ENCODE measurements at places on chromosomes 2 and 18. TPM values are rescaled to one million over a fixed set of nuclear protein-coding genes. Genes with fewer than 3 reads are reported as not detected.

- H3K27me3 ChIP-seq = peaks cover 4% of the 10 kb centered on the region
- H3K4me1 ChIP-seq = peaks cover 8% of the 10 kb centered on the region
- no peak overlapping the region for H3K4me3 ChIP-seq
- no peak for DNase-seq
- no peaks in the 10 kb centered on the region for H3K36me3 ChIP-seq
- H3K27ac ChIP-seq = no peak overlapping the region
Observed at GRCh38 chr2:28650266-28650584, 101.4 kb upstream of the PPP1CB start.

GRCh38 chr2:27932396-27932795 is 41.9 kb downstream of the BABAM2 start:
- peaks cover 39% of the 10 kb centered on the region for H3K36me3 ChIP-seq
- no peaks in the 10 kb centered on the region for H3K27me3 ChIP-seq
- H3K4me3 ChIP-seq = no peak overlapping the region
- no peak for DNase-seq

GRCh38 chr2:131754929-131755720 is 227.4 kb downstream of the CCDC74A start:
- no peak overlapping the region for H3K4me3 ChIP-seq
- no peak overlapping the region for H3K27ac ChIP-seq
- no peaks in the 10 kb centered on the region for H3K36me3 ChIP-seq
- no peaks in the 10 kb centered on the region for H3K4me1 ChIP-seq

The UGT1A10 gene
- total RNA-seq = not detected

GRCh38 chr18:79422022-79422782 is 26.5 kb downstream of the NFATC1 start:
- no peak overlapping the region for H3K4me3 ChIP-seq
- H3K27me3 ChIP-seq = no peaks in the 10 kb centered on the region
- peaks cover 9% of the 10 kb centered on the region for H3K4me1 ChIP-seq
- no peak for DNase-seq
- no peak overlapping the region for H3K27ac ChIP-seq

- peaks cover 1% of the 10 kb centered on the region for H3K4me1 ChIP-seq
- no peaks in the 10 kb centered on the region for H3K36me3 ChIP-seq
- no peak overlapping the region for H3K4me3 ChIP-seq
- peaks cover 5% of the 10 kb centered on the region for H3K27me3 ChIP-seq
- DNase-seq = no peak
Observed at GRCh38 chr18:55419947-55420664, 167.9 kb downstream of the TCF4 start.

DNA sequence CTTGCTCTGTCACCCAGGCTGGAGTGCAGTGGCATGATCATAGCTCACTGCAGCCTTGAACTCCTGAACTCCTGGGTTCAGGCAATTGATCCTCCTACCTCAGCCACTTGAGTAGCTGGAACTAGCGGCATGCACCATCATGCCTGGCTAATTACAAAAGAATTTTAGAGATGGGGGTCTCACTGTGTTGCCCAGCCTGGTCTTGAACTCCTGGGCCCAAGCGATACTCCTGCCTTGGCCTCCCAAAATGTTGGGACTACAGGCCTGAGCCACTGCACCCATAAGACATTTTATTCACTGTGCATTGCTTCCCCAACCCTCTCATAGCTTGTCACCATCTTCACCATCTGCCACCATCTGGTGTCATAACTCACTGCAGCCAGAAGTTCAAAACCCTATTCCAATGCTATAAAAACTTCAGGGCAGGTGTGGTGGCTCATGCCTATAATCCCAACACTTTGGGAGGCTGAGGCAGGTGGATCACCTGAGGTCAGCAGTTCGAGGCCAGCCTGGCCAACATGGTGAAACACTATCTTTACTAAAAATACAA is 78.7 kb downstream of the NCAPH start:
- no peak overlapping the region for H3K4me3 ChIP-seq
- no peak for DNase-seq
- peaks cover 3% of the 10 kb centered on the region for H3K36me3 ChIP-seq

The VIT gene
- total RNA-seq = not detected

The EDAR gene
- total RNA-seq = 0.14 TPM

- H3K4me3 ChIP-seq = no peak overlapping the region
- H3K27me3 ChIP-seq = peaks cover 8% of the 10 kb centered on the region
- peak; percentile 23 for DNase-seq
- H3K27ac ChIP-seq = no peak overlapping the region
- peaks cover 14% of the 10 kb centered on the region for H3K36me3 ChIP-seq
- peaks cover 10% of the 10 kb centered on the region for H3K4me1 ChIP-seq
Observed at GRCh38 chr18:48902023-48902855, 48.5 kb downstream of the SMAD7 start.

DNA sequence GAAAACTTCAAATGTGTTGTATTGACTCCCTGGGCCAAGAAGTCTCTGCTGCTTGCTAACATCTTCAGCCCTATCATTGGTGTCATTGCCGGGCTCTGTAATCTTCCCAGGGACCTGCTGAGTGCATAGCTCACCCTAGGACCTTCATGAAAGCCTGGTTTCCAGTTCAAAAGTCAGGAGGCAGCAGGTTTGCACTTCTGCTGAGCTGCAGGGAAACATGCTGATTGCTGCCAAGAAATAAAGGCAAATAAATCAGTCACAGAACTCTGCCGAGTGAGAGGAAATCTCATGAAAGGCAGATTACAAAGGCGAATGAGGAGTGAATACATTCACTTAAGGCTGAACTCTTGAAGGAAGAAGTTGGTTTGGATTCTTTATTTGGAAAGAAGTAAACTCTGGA is 1947.6 kb upstream of the CELF4 start:
- no peak overlapping the region for H3K4me3 ChIP-seq
- DNase-seq = no peak
- no peaks in the 10 kb centered on the region for H3K36me3 ChIP-seq
- H3K4me1 ChIP-seq = no peaks in the 10 kb centered on the region

DNA sequence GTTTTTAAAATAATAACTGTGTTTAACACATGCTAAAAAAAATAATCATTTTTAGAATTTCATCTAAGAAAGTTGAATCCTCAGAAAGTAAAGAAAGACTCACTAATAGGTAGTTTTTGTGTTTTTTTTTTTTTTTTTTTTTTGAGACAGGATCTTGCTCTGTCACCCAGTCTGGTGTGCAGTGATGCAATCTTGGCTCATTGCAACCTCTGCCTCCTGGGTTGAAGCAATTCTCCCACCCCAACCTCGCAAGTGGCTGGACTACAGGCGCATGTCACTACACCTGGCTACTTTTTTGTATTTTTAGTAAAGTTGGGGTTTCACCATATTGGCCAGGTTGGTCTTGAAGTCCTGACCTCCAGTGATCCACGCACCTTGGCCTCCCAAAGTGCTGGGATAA is 7.1 kb downstream of the CKAP2L start:
- no peak overlapping the region for H3K27ac ChIP-seq
- H3K4me1 ChIP-seq = peaks cover 34% of the 10 kb centered on the region
- H3K27me3 ChIP-seq = no peaks in the 10 kb centered on the region

- no peak for DNase-seq
- peaks cover 3% of the 10 kb centered on the region for H3K36me3 ChIP-seq
- no peak overlapping the region for H3K27ac ChIP-seq
- H3K4me3 ChIP-seq = no peak overlapping the region
Observed at GRCh38 chr2:62013641-62014040, 108.2 kb downstream of the COMMD1 start.

- no peaks in the 10 kb centered on the region for H3K36me3 ChIP-seq
- DNase-seq = no peak
- no peak overlapping the region for H3K27ac ChIP-seq
- peaks cover 11% of the 10 kb centered on the region for H3K27me3 ChIP-seq
Observed at GRCh38 chr2:215528555-215528954, 92.7 kb upstream of the FN1 start.

The ZNF516 gene
- 8.0 TPM for total RNA-seq

The TUBB8B gene
- not detected for total RNA-seq

DNA sequence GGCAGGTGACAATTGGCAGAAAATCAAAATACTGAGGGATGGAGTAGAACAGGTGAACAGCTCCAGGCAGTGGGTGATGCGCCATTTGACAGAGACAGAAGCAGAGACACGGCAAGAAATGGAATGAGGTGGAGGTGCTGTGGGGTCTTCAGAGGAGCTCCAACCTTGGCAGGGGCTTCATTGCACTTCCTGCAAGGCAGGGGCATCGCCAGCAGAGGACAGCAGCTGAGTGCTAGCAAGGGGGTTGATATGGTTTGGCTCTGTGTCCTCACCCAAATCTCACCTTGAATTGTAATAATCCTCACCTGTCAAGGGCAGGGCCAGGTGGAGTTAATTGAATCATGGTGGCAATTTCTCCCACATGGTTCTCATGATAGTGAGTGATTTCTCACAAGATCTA is 42.8 kb downstream of the CCDC68 start:
- DNase-seq = no peak
- H3K4me1 ChIP-seq = no peaks in the 10 kb centered on the region
- no peaks in the 10 kb centered on the region for H3K36me3 ChIP-seq
- H3K27me3 ChIP-seq = no peaks in the 10 kb centered on the region
- H3K27ac ChIP-seq = no peak overlapping the region

DNA sequence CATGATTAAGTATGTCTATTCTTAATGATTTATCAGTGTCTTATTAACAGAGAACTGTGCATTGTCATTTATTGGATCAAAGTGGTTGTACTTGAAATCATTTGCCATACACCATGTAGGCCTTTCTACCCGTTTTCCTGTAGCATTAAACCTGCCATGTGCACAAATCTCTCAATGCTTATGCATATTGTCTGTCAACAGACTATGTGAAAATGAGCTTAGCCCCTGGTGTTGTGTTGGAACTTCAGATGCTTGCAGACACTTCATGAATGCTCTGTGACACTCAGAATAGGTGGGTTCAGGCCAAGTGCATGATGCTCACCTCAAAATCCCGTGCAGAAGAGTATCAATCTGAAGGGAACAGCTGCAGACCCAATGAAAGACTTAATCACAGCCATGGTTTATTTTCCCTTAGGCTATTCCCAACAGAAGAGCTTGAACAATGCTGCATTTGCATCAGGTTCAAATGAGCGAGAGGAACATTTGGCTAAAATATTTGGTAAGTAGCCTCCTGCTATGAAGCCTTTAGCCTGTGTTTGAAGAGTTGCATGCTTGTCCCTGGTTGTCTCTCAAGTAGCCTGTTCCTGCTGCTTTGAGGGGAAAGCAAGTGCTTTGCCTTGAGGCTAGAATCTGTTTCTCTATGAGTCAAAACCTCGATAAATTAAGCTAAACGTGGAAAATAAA is 6.1 kb downstream of the C2orf92 start:
- no peak for DNase-seq
- peaks cover 7% of the 10 kb centered on the region for H3K27me3 ChIP-seq

GRCh38 chr2:72896446-72896845 is 9.2 kb downstream of the SPR start:
- H3K4me3 ChIP-seq = no peak overlapping the region
- no peak for DNase-seq
- peaks cover 3% of the 10 kb centered on the region for H3K4me1 ChIP-seq
- no peak overlapping the region for H3K27ac ChIP-seq
- H3K27me3 ChIP-seq = peaks cover 49% of the 10 kb centered on the region

GRCh38 chr18:45237343-45238098 is 377.8 kb upstream of the SLC14A2 start:
- no peaks in the 10 kb centered on the region for H3K4me1 ChIP-seq
- no peaks in the 10 kb centered on the region for H3K27me3 ChIP-seq
- H3K36me3 ChIP-seq = no peaks in the 10 kb centered on the region
- no peak overlapping the region for H3K4me3 ChIP-seq
- no peak overlapping the region for H3K27ac ChIP-seq

DNA sequence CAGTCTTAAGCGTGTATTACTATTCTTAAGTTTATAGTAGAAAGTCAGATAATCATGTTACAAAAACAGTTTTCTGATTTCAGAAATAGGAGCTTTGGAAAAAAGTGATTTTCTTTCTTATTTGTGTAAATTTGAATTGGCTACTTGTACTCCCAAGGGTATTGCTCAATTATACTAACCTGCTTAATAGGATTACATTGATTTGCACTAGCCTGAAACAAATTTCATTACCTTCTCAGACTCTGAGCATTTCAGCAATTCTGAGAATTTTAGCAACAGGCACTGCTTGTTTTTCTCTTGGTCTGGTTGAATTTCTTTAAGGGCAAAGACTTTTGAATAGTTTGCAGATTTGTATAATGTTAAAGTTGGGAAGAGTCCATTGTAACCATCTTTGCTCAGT is 87.2 kb upstream of the NXPH2 start:
- H3K36me3 ChIP-seq = no peaks in the 10 kb centered on the region

DNA sequence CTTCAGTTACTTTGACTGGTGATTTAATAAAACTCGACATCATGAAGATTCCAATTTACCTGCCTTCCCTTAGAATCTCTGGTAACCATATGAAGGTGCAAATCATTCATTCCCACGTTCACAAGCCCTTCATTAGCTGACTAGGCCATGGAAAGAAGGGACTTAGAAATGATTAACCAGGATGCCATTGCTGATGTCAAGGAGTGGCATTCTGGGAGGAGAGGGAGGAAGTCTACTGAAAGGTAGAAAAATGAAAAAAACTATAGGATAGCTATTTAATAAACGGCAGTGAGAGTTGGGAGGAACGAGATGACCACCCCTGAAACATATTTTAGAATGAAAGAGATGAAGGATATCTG is 1.4 kb downstream of the ATIC start:
- no peak for DNase-seq
- peak overlapping the region; percentile 96 for H3K4me3 ChIP-seq

- no peak for DNase-seq
- H3K27ac ChIP-seq = no peak overlapping the region
- H3K4me3 ChIP-seq = no peak overlapping the region
- peaks cover 7% of the 10 kb centered on the region for H3K27me3 ChIP-seq
Observed at GRCh38 chr2:19643117-19643518, 258.7 kb downstream of the TTC32 start.

GRCh38 chr2:216495656-216496055 is 3.0 kb upstream of the RPL37A start:
- no peak for DNase-seq
- H3K36me3 ChIP-seq = peaks cover 30% of the 10 kb centered on the region
- no peaks in the 10 kb centered on the region for H3K27me3 ChIP-seq

The SERPINB3 gene
- not detected for total RNA-seq

DNA sequence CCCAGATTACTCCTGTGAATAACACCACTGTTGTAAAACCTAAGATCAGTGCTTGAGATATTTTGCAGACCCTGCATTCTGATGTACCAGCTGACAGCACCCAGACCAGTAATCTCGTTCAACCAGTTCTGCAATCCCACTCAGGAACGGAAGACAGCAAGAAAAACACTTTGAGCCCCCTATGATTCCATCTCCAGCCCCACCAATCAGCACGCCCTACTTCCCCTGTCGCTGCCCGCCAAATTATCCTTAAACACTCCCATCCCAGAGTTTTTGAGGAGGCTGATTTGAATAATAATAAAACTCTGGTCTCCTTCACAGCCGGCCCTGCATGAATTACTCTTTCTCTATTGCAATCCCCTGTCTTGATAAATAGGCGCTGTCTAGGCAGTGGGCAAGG is 173.9 kb upstream of the CDH2 start:
- H3K4me1 ChIP-seq = no peaks in the 10 kb centered on the region
- no peak for DNase-seq
- H3K4me3 ChIP-seq = no peak overlapping the region
- no peak overlapping the region for H3K27ac ChIP-seq
- no peaks in the 10 kb centered on the region for H3K27me3 ChIP-seq
